ENCODE measurements at places on chromosomes 6 and 20. TPM values are rescaled to one million over a fixed set of nuclear protein-coding genes. Genes with fewer than 3 reads are reported as not detected.

The NMBR gene
- not detected for total RNA-seq

The HLA-DPB1 gene
- 63.9 TPM for total RNA-seq

The RPS21 gene
- total RNA-seq, result 1,253 TPM

The SLC17A1 gene
- total RNA-seq, result not detected

The CNBD2 gene
- 2.0 TPM for total RNA-seq

The SIRPB2 gene
- total RNA-seq, result 8.8 TPM

The DEFB125 gene
- total RNA-seq, result not detected

The SIM1 gene
- total RNA-seq, result not detected

The MEI4 gene
- 0.05 TPM for total RNA-seq

The MROH8 gene
- 3.0 TPM for total RNA-seq

GRCh38 chr6:25630508-25631278, 21.3 kb upstream of the SCGN start:
- DNase-seq, result no peak

GRCh38 chr6:32387589-32388340, 16.1 kb upstream of the TSBP1 start:
- DNase-seq, result no peak

DNA sequence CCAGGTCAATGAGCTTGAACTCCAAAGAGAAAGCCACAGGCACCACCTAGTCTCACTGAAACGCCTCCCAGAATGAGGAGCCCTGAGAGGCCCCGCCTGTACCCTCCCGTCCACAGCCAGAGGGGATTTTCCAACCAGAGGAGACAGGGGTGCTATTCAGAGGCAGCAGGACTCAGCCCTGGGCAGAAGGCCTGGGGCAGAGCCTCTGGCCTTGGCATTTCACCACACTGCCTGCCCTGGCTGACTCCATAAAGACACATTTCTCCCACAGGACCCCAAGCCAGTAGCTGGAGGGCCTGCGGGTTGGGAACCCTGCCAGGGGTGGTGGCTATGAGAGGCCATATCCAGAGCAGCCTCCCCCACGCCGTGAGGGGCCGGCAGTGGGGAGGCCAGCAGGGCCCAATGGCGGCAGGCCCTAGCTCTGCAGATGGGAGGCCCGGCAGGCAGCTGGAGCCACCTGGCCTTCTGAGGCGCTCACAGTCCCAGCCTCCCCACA, 159.3 kb downstream of the PREX1 start:
- DNase-seq, result no peak

GRCh38 chr6:169791721-169792131, 40.3 kb downstream of the ERMARD start:
- DNase-seq, result no peak

DNA sequence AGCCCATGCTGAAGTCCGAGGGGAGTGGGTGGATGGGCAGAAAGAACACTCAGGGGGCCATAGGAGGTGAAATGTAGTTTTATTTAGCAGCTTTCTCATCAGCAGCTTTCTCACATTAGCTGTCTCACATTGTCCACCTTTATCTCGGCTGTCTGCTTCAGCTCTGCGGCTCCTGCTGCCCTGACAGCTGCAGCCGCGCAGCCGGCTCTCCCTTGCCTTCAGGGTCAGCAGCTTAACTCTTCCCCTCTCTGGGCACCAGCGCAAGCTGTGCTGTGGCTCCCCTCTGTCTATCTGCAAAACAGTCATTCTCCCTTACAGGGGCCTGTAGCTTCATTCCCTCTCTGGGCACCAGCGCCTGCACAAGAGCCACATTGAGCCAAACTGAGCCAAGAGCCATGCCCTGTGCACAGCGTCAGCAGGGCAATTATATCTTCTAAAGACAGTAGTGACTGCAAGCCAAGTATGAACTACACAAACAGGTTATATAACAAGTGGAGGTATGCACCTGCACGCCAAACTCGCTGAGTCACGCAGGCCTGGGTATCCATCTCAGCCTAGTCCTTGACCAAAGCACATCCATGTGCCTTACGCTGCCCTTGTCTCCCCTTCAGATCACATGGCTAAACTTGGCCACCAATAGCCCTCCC, 198.8 kb downstream of the EYA2 start:
- no peak for DNase-seq

DNA sequence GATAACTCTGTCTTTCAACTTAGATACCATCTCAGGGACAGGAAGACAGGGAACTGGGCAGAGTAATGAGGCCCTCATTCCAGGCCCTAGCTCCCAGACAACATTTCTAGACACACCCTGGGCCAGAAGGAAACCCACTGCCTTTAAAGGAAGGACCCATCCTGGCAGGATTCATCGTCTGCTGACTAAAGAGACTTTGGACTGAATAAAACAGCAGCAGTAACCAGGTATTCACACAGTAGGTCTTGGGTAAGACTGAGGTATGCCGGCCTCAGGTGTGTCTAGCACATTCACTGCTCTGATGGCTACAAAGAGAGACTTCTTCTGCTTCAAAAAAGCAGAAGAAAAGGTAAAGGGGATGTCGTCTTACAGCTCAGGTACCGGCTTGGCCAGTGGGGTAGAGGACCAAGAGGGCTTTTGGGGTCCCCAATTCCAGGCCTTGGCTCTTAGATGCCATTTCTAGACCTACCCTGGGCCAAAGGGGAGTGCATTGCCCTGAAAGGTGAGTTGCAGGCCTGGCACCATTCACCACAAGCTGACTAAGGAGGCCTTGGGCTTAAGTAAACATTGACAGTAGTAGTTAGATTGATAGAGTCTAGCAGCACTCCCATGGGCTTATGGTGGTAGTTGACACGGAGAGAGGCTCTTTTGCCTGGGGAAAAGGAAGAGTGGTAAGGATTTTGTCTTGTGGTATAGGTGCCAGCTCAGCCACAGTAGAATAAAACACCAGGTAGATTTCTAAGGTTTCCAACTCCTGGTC, 13.4 kb downstream of the SNX14 start:
- no peak for DNase-seq

GRCh38 chr20:63840405-63840828, 9.4 kb upstream of the ZBTB46 start:
- DNase-seq, result no peak

GRCh38 chr6:97133067-97133466, 149.9 kb downstream of the MMS22L start:
- no peak for DNase-seq

DNA sequence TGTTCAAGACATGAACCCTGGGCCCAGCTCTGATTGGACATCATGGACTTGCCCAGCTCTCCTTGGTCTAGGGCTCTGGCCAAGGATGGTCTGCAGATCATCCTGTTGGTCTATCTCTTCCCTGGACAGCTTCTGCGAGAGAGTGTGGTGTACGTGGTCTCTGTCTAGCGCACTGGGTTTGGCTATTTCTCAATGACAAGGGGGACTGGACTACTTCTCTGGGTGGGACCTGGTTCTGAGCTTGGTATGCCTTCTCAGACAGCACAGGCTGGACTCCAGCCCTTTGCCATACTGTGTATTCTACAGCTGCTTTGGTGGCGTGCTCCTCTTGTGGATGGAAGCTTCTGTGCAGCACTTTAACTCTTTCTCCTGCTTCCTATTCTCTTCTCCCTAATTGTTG, 8.5 kb upstream of the RAET1E start:
- peak; percentile 46 for DNase-seq

DNA sequence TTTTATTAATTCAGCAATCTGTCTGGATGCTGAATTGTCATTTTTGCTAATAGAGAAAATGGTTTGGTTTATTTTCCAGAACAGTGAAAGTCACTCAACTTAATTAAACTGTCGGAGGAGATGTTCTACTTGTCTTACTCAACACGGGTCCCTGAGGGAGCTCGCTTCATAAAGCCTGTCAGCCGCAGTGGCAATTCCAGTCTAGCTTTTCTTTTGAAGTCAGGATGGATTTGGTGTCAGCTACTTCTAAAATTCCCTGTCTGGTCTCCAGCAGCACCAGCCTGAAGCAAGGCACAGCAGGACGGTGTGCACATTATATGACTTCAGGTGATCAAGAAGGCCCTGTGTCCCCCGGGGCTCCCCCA, 261.5 kb downstream of the SLC24A3 start:
- DNase-seq, result no peak

GRCh38 chr20:535958-536357, 7.6 kb downstream of the CSNK2A1 start:
- no peak for DNase-seq

DNA sequence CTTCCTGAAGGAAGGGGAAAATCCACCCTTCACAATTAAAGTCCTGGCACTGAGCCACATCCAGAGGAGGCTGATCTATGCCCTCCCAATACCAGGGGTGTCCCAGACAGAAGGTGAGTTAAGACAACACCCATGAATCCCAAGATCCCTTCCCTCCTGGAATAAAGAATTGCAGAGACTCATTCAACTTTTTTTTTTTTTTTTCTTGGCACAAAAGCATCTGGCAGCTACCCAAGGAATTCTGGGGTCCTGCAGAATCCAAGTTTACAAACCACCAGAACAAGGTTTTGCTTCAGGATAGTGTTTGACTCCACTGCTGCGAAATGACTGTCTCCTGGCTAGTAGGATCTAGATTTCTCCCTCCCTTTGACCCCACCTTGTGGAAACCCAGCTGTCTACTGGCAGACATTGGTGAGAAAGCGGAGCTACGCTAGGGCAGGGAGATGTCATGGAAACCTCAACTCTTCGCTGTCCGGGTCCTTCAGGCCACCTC, 37.4 kb downstream of the JAG1 start:
- DNase-seq, result no peak

GRCh38 chr6:125957391-125957693, 772 bp downstream of the HINT3 start:
- no peak for DNase-seq

GRCh38 chr6:81787313-81788068, 35.0 kb upstream of the TENT5A start:
- DNase-seq, result no peak

GRCh38 chr6:87099472-87099871, 4.6 kb upstream of the CGA start:
- DNase-seq, result no peak

GRCh38 chr6:36780442-36781177, 58.6 kb downstream of the CPNE5 start:
- DNase-seq, result no peak

DNA sequence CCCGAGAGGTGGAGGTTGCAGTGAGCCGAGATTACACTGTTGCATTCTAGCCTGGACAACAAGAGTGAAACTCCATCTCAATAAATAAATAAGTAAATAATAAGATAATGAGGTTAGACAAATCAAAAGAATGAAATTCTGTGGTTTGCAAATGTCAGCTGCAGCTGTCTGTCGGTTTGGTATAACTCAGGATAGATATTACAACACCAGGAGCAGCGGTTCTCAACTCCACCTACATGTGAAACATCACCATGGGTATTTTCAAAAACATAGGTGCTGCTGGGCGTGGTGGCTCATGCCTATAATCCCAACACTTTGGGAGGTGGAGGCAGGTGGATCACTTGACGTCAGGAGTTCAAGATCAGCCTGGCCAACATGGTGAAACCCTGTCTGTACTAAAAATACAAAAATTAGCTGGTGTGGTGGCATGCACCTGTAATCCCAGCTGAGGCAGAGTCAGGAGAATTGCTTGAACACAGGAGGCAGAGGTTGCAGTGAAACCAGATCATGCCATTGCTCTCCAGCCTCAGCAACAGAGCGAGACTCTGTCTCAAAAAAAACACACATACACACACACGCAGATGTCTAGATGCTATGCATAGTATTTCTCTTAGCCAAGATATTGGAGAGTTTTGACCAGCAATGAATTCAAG, 126.1 kb upstream of the LAMP5 start:
- no peak for DNase-seq

DNA sequence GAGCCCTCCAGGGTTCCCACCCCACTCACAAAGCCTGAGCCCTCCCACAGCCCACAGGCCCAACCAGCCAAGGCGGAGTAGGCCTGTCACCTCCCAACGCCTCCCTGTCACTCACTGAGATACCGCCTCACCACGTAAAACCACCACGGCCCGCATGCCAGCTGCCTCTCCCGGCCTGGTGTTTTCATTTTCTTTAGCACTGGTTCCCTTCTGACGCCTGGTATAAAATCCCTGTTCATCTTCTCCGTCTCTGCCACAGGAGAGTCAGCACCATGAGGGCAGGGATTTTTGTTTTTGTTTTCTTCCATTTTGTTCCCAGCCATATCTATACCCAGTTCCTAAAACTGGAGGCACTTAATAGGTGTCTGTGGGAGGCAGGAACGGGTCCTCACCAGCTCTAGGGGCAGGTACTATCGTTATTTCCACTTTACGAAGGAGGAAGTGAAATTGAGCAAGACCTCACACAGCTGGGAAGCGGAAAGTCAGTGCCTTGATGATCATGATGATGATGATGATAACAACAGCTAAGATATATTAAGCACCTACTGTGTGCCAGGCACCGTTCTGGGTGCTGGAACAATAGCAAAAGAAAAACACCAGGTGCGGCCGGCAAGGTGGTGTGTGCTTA, 58.6 kb downstream of the SNAI1 start:
- peak; percentile 63 for DNase-seq

DNA sequence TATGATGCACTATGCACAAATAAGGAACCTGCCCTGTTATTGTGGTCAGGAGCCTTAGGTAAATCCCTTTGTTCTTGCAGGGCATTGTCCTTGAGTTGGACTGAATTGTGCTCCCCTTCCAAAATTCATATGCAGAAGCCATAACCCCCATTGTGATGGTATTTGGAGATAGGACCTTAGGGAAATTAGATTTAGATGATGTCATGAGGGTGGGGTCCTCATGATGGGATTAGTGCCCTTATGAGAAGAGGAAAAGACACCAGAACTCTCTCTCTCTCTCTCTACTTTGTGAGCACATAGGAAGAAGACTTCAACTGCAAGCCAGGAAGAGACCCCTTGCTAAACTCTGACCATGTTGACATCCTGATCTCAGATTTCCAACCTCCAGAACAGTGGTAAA, 268.0 kb downstream of the LRFN2 start:
- DNase-seq, result no peak

GRCh38 chr6:26268659-26269402, 96.2 kb upstream of the BTN3A2 start:
- DNase-seq, result no peak

- no peak for DNase-seq
Observed at GRCh38 chr20:57576617-57577550, 16.0 kb downstream of the PCK1 start.

DNA sequence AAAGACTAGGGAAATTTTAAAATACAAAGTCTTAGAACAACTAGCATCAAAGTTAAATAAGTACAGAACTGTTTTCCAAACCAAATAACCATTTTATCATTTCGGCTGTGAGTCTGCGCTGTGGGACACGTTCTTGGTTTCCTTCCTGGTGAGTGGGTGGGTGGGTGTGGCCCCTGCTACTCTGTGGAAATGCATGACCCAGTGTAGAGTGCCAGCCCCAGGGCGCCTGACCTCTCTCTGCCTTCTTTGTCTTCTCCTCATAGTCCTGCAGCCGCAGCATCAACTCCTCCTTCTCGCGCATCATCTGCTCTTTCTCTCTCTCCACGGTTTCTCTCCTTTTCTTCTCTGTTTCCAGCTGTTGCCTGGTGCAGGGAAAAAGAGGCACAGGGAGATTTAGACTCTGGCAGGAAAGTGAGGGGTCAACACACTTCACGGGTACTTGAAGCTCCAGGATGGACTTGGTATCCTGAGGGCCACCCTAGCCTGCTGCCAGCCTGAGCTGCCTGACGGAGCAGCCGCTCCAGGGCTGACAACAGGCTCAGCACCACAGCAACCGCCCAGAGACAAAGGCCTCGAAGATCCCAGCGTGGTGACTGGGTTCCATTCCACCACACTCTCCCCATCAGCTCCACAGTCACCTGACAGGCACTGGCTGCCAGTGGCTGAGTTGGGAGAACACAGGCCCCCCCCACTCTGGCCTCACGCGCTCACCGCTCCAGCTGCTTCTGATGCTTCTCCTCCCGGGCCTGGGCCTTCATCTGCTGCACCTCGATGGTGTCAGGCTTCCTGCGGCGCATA, 48.4 kb downstream of the EZR start:
- no peak for DNase-seq

Measured in posterior vena cava (tissue), 2 donors.